Right renal pelvis (tissue), 4 donors: ENCODE measurements at places on chromosomes 16 and 17. TPM values are rescaled to one million over a fixed set of nuclear protein-coding genes. Genes with fewer than 3 reads are reported as not detected.

DNA sequence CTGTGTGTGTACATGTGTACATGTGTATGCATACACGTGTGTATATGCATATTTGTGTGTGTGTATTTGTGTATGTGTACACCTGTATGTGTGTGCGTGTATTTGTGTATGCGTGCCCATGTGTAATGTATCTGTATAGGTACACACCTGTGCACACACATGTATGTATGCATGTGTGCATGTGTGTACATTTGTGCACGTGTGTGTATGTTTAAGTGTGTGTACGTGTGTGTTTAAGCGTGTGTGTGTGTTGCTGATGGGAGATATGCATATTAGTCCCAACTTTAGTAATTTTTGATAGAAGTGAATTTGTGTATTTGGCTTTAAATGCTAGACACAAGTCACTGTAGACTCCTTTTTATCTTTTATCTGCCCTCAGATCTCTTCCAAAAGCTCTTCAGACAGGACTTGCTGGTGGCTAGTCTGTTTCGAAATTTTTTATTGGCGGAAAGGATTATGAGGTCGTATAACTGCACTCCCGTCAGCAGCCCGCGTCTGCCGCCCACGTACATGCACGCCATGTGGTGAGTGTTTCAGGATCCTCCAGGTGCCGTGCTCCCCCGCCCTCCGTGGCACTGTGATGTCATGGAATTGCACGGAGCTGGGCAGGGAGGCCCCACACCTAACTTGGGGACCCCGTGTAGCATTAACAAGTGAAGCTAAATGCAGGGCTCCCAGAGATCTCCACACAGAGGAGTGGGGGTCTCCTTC, 168.8 kb upstream of the CHMP6 start:
- DNase-seq, result no peak

- no peak for DNase-seq
These were observed 4.5 kb downstream of the PRKAR1A start for GRCh38 chr17:68516732-68517131.

- DNase-seq, result no peak
These were observed 145.6 kb upstream of the MYOCD start for GRCh38 chr17:12519956-12520594.

DNA sequence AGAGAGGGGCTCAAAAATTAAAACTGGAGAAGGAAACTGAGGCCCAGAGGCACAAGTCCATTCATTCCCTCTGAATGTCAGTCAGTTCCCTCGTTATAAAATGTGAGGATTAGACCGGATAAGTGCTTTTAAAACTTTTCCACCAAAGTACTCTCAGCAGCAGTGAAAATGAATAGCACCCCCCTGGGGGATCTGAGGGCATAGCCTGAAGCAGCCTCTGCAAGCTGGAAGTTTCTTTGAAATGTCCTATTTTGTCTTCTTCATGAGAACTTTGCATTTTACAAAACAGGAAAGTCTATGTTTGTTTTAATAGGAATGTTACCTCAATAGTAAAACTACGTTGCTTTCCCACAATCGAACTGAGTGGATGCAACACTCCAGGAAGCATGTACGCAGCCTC, 273.0 kb downstream of the CEP112 start:
- peak; percentile 4 for DNase-seq

DNA sequence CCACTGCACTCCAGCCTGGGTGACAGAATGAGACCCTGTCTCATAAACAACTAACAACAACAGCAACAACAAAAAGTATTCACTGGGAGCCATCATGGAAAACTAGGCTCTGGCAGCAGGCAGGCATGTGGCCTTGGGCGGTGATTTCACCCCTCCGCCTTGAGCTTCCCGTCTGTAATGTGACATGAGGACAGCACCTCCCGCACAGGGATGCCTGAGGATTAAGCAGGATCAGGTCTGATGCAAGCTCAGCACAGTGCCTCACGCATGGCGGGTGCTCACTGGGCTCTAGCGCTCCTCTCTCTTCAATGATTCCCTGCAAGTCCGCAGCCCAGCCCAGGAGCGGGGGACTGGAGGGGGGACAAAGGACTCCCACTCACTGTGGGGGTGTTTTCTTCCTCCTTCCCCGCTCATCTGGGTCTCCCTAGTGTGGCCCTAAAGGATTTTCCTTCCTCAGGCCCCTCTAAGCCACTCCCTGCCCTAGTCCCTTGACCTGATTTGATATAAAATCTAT, 2.8 kb downstream of the PLCD3 start:
- no peak for DNase-seq

TLCD3A gene
- polyA plus RNA-seq, result 23.9 TPM

GRCh38 chr17:72379516-72379915, 258.7 kb downstream of the SOX9 start:
- no peak for DNase-seq

NPIPA8 gene
- polyA plus RNA-seq, result 0.69 TPM

NAT9 gene
- 41.6 TPM for polyA plus RNA-seq

DNA sequence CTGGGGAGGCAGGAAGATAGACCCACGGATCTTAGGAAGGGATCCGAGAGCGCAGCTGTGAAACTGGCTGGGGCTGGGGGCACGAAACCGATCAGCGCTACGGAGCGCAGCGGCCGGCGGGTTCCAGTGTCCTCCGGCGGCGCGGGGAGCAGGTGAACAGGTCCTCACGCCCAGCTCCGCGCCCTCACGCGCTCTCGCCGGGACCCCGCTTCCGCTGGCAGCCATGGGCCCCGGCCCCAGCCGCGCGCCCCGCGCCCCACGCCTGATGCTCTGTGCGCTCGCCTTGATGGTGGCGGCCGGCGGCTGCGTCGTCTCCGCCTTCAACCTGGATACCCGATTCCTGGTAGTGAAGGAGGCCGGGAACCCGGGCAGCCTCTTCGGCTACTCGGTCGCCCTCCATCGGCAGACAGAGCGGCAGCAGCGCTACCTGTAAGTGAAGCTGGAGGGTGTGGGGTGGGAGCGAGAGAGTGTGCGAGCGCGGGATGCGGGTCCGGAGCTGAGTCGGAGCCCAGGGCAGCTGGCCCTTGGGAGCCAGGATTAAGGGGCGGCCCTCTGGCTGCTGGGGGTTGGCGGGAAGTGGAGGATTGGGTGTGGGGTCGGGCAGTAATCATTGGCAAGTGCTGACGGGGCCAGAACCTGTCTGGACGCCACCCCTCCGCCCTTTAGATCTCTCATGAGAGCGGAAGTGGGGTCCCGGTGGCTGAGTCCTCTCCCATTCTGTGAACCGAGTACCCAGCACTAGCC, 479 bp downstream of the ITGA3 start:
- DNase-seq, result no peak

DNA sequence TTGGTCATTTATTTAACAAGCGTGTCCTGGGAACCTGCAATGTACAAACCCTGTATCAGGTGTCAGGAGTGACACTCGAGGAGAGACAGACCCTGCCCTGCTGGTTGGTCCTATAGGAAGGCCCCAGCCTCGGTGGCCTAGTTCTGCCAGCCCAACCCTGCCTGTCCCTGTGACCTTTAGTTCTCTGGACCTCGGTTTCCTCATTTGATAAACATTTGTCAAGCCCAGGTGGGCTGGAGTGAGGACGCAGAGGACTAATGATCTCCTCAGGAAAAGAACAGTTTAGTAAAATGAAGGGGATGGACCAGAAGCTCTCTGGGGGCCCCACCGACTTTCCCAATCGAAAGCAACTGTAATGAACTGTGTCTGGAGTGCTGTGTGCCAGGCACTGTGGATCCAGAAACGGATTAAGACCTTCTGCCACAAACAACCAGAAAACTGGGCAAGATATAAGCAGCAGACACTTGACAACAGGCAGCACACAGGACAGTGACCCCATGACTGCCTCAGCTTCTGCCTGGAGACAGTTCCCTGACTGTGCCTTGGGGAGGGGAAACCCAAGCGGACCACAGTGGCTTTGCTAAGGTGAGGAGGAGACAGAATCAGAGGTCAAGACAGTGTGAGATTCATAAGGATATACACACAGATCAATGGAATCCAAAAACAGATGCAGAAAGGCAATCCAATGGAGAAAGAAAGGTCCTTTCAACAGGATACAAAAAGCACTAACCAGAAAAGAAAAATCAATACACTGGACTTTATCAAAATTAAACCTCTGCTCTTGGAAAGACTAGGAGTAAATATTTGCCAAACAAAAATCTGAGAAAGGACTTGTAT, 8.8 kb downstream of the PRCD start:
- DNase-seq, result no peak

SEPTIN1 gene
- 3.0 TPM for polyA plus RNA-seq

DNA sequence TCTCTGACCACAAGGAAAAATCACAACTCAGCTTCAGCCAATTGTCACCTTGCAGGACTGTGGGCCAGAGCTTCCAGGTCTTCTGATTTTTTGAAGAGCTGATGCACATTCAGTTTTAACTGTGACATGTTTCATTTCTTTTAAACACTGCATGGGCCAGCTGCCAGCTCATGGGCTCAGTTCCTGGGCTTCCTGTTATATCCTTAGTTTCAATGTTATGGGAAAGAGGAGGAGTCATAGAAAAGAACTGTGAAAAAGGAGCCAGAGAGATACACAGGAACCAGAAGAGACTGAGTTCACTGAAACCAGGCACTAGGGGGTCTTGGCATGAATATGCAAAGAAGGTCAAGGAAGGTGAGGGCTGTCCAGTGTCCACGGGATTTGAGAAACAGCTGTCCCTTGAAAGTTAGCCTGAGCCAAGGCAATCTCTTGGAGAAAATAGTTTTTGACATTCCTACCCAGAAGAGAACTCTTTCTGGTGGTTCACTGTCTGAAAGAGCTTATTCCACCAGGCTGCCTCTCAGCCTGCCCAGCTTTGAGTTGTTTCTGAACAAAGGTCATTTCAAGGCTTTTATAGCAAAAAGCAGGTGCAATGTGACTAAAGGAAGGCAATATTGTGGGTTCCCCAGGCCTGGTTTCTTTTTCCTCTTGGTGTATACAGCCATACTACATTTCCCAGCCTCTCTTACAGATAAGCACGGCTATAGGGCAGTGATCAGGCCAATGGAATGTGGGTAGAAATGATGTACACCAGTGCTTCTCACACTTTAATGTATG, 10.5 kb downstream of the PDILT start:
- DNase-seq, result no peak

- DNase-seq, result no peak
These were observed 10.2 kb downstream of the CIBAR2 start for GRCh38 chr16:85101956-85102630.

- DNase-seq, result no peak
These were observed 6.0 kb upstream of the DCXR start for GRCh38 chr17:82043507-82043906.

- DNase-seq, result no peak
These were observed 99.5 kb downstream of the MYO1D start for GRCh38 chr17:32777436-32777835.

- no peak for DNase-seq
These were observed 102.6 kb downstream of the NTN1 start for GRCh38 chr17:9123594-9124553.

DNA sequence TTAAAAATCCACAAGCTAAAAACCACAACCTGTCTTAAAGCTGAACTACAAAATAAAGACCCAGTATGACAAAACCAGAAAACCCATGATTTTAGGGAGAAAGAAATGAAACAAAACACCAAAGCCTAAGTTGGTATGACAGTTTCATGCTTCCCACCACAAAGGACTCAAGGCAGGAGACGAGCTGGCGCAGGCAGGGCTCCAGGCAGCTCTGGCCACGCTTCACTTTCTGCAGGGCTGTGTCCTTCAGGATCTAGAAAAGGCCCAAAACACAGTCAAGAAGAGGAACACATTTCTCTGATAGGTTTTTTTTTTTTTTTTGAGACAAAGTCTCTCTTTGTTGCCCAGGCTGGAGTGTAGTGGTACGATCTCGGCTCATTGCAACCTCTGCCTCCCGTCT, 75.3 kb downstream of the WDR59 start:
- no peak for DNase-seq

OR4D1 gene
- polyA plus RNA-seq, result not detected

TMC8 gene
- 1.4 TPM for polyA plus RNA-seq

DNA sequence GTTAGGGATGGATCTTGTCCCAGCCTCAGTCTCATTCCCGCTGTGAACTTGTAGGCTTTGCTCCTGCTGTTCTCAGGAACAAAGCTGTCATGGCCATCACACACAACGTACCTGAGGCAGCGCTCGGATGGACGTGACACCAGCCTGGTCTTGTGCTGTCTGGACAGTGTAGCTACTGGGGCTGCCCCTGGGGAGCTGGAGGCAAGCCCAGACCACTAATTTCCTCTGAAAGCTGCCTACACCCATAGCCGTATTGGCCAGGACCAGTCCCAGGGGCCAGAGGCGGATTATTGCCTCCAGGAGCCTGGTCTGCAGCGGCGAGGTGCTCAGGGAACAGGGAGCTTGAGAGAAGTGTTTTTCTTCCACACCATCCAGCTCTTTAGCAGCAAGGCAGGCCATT, 11.7 kb downstream of the ZNHIT3 start:
- no peak for DNase-seq

DNA sequence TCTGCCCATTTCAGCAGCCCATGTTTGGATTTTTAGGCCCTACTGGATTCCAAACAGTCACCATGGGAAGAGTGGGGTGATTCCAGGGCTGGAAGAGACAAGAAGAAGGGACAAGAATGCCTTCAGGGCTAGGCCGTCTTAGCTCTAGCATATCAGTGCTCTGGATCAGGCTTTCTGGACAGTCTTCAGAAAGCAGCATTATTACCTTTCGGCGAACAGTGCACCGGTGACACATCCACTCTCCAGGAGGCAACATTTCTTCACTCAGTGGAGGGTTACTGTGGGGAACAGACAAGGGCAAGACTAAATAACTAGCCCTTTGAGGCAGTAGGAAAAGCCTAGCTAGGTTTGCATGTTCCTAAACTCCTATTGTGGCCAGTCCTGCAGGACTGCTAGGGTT, 23.9 kb upstream of the DHRS13 start:
- DNase-seq, result no peak

- no peak for DNase-seq
These were observed 484 bp downstream of the FZD2 start for GRCh38 chr17:44557651-44558285.

- DNase-seq, result no peak
These were observed 1.2 kb downstream of the ARHGAP17 start for GRCh38 chr16:25013751-25014499.

- no peak for DNase-seq
These were observed 7.1 kb downstream of the AKAP1 start for GRCh38 chr17:57092171-57092570.

UNKL gene
- 19.5 TPM for polyA plus RNA-seq
